ENCODE measurements at places on chromosomes 16 and 17.

DNA sequence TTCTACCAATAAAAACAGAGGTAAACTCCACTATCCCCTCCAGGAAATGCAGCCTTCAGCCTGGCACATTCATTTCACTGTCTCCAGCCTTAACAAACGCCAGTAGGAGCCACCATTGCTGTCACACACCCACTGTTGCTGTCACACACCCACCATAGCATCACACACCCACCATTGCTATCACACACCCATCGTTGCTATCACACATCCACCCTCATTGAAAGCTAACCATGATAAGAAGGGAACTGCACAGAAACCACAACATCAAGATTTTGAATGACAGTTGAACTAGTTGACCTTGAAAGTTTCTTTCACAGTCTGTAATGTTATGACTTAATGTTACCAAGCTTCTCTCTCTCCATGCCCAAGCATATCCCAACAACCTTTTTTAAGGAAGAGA lies 38.1 kb downstream of the SHCBP1 start:
- no peak for DNase-seq

DNA sequence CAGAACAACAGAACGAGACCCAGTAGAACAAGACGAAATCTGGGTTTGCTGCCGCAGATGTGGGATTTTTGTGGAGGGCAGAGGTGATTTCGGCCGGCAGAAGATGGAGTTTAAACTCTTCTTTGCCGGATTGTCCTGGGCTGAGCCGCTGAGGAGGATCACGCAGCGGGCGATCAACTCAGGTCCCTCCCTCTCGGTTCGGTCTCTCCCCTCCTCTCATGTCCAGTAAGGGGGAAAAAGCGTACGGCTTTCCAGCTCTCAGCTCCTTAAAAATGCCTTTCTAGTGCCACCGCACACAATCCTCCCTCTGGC lies 2.5 kb downstream of the PHF12 start:
- no peak for DNase-seq

DNA sequence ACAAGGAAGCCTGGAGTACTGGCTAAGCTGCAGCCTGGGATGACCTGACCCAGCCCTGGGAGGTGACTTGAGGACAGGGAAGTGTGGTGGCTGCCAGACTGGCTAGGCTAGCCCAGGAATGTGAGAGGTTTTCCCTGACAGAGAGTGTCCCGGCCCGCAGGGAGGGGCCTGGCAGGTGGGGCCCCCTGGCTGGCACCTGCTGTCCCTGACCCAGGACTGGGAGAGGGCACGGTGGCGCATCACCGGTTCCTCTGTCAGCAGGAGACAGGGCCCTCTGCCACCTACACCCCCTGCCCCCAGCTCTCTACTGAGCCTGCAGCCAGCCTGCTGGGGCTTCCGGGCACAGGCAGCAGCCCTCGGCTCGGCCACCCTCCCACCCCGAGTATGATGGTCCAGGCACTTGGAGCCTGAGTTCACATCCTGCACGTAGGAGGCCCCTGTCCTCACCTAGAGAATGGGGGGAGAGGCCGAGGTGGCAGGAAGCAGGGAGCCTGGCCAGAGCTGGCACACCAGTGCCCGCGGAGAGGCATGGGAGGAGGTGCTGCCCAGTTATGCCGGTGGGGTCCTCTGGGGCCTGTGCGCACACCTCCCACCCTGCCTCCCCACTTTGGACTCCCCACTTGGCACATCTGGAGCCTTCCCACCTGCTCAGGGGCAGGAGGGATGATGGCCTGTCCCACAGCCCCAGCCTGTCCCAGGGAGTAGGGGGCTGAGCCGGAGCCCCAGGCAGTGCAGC lies 528 bp downstream of the PRSS27 start:
- DNase-seq: no peak

GRCh38 chr16:12559714-12560113 lies 244.0 kb downstream of the CPPED1 start:
- no peak for DNase-seq

GRCh38 chr17:62578757-62579487 lies 48.5 kb upstream of the MRC2 start:
- no peak for DNase-seq

GRCh38 chr16:64238571-64238970 lies 883.3 kb downstream of the CDH11 start:
- DNase-seq: no peak

- no peak for DNase-seq
Observed at GRCh38 chr16:79929260-79929965, 328.9 kb upstream of the MAF start.

DNA sequence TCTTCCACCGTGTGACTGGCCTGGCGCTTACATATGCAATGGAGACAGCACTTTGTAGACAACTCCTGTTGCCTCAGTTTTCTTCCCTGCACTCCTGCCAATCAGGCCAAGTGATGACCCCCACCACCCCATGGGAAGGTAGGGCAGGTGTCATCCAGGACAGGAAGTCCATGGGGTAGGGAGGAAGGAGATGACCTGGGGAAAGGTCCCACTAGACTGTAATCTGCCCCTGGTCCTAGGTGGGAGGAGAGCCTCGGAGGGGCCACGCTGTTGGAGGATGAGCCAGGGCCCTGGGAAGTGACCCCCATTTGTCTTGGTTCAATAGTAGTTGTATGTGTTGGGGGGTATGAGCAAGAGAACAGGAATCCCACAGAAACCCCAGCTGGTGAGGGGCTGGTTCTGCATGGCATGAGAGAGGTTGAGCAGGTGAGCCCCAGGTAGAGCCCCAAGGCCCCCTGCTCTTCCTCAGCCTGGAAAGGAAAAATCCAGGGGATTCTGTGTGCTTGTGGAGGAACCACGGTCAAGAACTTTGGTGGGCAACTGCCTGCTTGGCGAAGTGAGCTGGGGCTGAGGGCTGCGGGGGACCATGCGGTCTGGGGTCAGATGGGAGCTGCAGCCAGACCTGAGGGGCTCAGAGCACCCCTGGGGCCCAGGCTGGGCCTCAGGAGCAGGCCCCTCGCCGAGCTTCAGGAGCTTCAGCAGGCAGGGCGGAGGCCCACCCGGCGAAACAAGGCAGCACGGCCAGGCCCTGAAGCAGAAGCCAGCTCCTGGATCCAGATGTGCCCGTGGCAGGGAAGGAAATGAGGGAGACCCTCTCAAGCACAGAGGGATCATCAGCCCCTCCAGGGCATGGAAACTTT lies 50.7 kb downstream of the NT5M start:
- DNase-seq: no peak

GRCh38 chr17:72423718-72424117 lies 302.9 kb downstream of the SOX9 start:
- DNase-seq: no peak

DNA sequence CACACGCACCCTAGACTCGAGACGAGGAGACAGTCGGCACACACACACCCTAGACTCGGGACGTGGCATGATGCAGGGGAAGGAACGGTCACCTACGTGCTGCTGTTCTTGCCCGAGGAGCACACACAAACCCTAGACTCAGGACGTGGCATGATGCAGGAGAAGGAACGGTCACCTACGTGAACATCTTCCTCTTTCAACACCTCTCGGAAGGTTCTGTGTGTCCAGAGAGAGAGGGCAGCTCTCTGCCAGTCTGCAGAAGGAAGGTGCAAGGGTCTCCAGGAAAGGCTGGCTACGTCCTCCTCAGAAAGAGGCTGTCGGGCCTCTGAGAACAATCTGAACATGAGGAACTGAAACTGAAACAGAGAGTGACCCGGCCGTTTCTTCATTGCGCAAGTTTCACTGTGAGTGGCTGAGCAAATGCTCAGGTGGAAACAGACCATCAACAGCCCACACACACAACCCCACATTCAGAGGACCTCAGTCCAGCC lies 43.4 kb downstream of the ZNF276 start:
- peak; percentile 71 for DNase-seq

DNA sequence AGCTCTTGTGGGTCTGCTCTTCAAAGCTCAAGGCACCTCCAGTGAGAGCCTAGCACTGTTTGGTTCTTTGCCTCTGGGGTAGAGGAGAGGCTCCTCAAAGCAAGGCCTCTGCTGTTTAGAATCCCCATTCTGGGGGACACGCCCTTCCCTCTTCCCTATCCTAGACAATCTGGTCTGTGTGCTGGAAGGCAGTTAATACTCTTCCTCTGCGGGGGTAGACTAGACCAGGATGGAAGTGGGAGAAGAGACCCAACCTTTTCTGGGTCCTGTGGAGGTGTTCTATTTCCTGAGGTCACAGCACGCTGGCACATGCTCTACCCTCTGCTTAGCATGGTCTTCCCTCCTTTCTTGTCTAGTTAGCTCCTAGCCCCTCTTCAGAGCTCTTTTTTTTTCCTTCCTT lies 7.7 kb downstream of the ERAL1 start:
- no peak for DNase-seq

DNA sequence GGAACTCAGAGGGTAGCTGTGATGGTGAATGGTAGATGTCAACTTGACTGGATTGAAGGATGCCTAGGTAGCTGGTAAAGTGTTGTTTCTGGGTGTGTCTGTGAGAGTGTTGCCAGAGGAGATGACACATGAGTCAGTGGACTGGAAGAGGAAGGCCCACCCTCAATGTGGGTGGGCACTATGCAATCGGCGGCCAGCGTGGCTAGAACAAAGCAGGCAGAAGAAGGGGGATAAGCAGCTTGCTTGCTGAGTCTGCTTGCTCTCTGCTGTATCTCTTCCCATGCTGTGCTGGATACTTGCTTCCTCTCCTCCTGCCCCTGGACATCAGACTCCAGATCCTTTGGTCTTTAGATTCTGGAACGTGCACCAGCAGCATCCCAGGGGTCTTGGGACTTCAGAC lies 128.1 kb downstream of the AIPL1 start:
- no peak for DNase-seq

DNA sequence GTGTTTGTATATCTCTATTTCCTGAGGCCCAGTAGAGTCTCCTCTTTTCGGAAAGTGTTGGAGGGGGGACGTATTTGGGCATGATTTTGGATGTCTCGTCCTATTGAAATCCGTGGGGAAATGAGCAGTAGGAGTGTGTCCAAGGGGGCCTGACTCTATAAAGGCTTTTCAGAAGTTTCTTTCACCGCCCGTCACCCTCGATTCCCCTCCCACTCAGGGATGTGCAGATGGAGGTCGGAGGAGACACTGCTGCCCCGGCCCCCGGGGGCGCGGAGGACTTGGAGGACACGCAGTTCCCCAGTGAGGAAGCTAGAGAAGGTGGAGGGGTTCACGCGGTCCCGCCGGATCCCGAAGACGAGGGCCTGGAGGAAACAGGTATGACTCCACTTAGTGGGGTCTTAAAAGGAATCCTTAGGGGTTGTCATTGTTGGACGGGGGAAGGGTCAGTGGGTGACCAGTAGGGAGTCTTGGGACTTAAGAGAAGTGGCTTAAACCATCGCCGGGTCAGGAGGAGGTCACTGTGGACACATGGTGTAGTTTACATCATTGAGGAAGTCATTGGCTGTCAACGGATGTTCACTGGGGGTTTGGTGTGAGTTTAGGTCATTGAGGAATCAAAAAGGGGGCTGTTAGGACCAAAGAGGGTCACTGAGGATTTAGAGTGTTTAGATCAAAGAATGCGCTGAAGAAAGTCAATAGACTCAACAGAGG lies 424 bp downstream of the MON1B start:
- no peak for DNase-seq

DNA sequence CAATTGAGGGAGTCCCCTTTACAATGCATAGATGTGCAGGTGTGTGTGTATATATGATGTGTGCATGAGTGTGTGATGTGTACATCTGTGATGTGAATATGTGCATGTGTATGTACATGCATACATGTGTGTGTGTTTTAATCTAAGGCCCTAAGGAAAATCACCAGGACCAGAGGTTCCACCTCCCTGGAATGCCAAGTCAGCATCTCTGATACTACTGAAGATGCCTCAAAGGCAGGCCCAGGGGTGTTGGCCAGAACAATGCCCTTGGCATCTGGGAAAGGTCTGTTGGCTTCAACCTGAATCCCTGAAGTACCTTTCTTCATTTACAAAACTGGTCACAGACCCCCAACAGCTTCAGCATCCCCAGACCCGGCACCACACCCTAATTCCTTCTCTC lies 129.5 kb downstream of the CDYL2 start:
- no peak for DNase-seq

GRCh38 chr17:81558941-81559806 lies 7.0 kb upstream of the FAAP100 start:
- no peak for DNase-seq

DNA sequence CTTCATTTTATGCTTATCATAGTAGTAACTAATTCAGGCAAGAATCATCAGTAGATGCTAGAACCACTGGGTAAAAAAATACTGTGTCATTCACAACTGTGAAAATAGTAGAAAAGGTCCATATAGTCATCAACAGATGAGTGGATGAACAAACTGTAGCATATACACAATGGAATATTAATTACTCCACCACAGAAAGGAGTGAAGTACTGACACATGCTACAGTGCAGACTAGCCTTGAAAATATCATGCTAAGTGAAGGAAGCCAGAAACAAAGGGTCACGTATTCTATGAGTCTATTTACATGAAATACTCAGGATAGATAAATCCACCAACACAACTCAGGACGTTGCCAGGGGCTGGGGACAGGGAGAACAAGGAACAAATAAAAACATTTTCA lies 13.3 kb downstream of the USP22 start:
- no peak for DNase-seq

DNA sequence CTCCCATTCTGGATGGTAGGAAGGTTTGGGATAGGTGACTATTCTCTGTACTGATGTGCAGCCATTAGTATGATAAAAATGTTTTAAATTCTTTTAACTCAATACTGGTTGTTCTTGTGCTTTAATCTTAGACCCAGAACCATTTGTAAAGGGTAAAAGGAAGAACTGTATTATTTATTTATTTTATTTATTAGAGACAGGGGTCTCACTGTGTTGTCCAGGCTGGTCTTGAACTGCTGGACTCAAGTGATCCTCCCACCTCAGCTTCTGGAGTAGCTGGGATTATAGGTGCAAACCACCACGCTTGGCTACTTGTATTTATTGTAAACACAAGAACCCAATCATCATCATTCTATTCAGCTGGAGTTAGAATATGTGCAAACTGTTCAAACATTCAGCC lies 2.2 kb upstream of the MOSMO start:
- no peak for DNase-seq

All from GM18507 (cell line).